ENCODE measurements at places on chromosomes 6 and 20.

- DNase-seq, result no peak
Observed at GRCh38 chr6:129453073-129453472, 256.9 kb downstream of the ARHGAP18 start.

DNA sequence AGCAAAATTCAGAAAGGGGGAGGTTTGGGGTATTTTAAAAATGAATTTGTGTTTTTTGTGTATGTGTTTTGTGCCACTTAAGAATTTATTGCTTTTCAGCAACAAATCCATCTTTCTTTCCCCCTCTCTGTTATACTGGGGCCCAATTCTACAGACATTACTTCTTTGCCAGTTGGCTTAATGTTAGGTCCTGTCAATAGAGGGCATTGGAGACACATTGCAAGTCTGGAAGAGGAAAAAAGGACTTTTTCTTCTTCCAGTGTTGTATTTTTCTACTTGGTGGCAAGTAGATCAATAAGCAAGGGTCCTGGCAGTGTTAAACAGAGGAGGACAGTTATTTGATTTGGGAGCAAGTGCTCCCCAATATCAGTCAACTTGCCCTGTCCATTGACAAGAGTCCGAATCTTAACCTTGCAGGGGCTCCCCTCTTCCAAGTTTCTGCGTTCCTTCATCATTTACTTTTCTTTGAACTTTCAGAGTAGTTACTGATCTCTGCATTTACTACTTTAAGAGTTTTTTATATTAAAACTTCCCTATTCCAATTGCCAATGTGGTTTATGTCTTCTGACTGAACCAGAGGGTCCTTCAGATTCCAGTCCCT, 23.4 kb downstream of the SCML4 start:
- peak; percentile 30 for DNase-seq

GRCh38 chr6:46293641-46294316, 123.0 kb upstream of the ENPP5 start:
- DNase-seq, result no peak

GRCh38 chr20:64140061-64140931, 24.0 kb upstream of the MYT1 start:
- DNase-seq, result no peak

DNA sequence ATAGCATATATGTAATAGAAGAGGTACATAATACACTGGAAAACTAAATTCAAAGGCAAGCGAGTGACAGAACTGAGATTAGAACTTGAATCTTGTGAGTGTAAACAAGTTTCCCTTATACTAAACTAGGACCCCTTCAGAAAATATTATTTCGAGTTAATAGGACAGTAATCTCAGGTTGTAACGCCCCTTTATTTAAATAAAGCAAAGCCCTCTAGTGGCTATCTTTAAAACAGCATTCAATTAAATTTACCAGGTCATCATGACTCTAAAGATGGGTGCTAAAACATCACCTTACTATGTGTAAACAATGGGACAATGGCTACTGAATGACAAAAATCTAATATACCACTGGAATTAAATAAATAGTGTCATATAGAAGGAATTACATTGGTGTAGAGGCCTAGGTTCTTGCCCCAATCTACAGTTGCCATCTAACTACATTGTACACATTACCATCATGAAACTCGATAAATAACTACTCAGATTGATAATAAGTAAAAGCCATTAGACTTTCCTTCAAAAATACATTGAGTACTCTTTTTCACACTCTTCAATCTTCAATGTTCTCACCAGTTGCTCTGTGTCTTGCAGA, 255.4 kb upstream of the IRAK1BP1 start:
- DNase-seq, result peak; percentile 69

- no peak for DNase-seq
Observed at GRCh38 chr20:10352934-10353824, 80.8 kb downstream of the MKKS start.

GRCh38 chr6:48505621-48506020, 394.6 kb upstream of the PTCHD4 start:
- no peak for DNase-seq

GRCh38 chr20:56762401-56762800, 133.3 kb downstream of the TFAP2C start:
- no peak for DNase-seq

- peak; percentile 70 for DNase-seq
Observed at GRCh38 chr6:21594416-21595281, 1.1 kb downstream of the SOX4 start.

DNA sequence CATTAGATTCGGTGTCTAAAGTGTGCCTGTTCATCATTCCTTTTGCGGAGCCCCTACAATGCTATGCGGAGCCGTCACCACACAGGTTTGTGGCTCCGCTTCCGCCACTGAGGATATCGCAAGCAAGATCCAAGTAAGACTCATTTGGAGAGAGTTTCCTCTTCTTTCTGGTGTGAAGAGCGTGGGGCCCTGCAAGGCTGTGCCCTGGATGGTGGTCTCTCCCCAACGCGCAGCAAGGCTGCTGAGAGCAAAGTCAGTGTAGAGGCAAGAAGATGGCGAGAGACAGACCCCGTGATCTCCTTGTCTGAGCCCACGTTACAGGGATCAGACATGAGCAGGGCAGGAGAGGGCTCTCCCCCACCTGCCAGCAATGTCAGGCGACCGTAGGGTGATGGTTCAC, 96.3 kb upstream of the AFDN start:
- DNase-seq, result no peak

- DNase-seq, result peak; percentile 21
Observed at GRCh38 chr6:105941621-105942412, 144.3 kb upstream of the PRDM1 start.

- peak; percentile 43 for DNase-seq
Observed at GRCh38 chr20:47878601-47879027, 93.3 kb upstream of the SULF2 start.

DNA sequence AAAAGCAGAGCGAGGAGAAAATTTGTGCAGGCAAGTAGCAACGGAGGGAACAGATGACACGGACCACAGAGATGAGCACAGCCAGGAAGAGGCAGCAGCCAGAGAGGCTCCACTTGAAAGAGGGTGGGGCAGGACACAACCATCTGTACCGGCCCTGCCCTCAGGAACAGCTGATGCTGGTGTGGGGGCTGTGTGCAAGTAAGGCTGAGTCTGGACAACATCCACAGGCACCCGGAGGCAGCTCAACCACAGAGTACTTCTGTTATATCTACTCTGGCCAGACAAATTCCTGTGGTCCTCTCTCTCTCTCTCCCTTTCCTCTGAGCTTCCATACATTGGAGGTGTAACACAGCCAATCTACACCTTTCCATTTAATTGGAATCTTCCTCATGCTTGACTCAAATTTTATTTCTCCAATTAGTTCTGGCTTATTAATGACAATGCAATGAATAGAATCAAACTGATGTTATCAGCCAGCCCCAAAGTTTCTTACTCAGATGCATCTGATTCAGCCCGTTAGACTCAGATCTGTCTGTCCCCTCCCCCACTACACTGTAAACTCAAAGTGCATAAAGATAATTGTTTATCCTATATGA, 24.9 kb downstream of the KIF13A start:
- peak; percentile 94 for DNase-seq

- no peak for DNase-seq
Observed at GRCh38 chr6:72287801-72288200, 334.1 kb upstream of the KCNQ5 start.

DNA sequence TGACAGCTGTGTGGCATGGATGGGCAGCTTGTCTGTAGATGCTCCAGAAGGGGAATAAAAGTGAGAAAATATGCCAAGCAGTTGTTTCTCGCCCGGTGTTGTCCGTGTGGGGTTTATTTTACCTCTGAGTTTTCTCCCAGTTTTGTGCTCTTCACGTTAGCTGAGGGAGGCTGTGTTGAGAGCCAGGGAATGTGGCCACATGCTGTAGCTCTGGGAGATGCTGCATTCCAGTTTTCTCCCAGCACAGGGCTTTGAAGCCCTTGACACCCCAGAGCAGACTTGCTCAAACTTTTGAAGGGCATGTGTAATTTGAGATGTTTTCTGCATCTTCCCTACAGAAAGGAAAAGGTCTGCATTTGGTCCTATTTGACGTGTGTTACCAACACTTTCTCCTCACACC, 67.7 kb downstream of the RREB1 start:
- no peak for DNase-seq

DNA sequence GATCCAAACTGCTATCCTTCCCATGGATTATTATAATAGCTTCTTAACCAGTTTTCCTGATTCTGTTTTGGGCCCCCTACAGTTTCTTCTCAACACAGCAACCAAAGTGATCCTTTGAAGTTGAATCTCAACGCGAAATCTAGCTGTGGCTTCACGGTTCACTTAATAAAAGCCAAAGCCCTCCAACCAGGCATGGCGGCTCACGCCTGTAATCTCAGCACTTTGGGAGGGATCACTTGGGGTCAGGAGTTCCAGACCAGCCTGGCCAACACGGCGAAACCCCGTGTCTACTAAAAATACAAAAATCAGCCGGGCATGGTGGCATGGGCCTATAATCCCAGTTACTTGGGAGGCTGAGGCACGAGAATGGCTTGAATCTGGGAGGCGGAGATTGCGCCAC, 3.3 kb downstream of the RMND1 start:
- peak; percentile 39 for DNase-seq

GRCh38 chr20:16975682-16976081, 227.5 kb downstream of the OTOR start:
- no peak for DNase-seq

Measured in ELR (cell line).